A172 (cell line): ENCODE measurements at places on chromosomes 3 and 15. TPM values are rescaled to one million over a fixed set of nuclear protein-coding genes. Genes with fewer than 3 reads are reported as not detected.
A peak's percentile ranks its signal among the peaks of the same experiment; 100 is the strongest.

DNA sequence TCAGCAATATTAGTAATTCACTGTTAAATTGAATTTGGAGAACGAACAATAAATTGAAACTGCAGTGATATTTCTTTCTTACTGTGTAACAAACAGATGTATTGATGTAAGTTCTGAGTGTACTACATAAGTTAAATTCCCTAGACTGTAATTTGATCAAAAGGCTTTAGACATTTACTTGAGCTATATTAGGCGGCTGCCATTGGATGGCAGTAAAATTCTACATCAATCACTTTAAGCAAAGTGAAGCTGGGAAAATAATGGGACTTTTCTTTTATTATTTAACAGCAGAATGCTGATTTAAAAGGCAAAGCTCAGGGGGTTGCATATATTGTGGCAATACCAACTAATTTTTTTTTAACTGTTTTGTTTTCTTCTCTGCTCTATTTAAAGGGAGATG, 212.6 kb upstream of the PLSCR5 start:
- DNase-seq = peak; percentile 47

The TYRO3 gene
- total RNA-seq = 10.7 and 22.2 TPM in 2 replicates

The DUOXA2 gene
- not detected in 2 replicates for total RNA-seq

GRCh38 chr15:88487178-88487795, 19.8 kb downstream of the MRPS11 start:
- no peak for DNase-seq

DNA sequence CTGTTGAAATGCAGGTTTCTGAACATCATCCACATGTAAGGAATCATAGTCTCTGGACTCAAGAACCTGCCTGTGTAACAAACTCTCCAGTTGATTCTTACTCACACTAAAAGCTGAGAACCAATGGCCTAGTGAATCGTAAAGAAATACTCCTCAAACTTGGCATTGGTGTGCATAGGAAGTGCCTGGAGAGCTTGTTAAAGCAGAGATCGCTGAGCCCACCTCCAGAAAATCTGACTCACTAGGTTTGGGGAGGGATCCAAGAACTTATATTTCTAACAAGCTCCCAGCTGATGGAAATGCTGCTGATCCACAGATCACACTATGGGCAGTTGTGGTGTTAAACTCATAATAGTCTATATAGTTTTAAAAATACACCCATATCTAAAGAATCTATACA, 55.8 kb upstream of the LMCD1 start:
- DNase-seq = peak; percentile 87

The ACTL6A gene
- 293 and 321 TPM in 2 replicates for total RNA-seq

GRCh38 chr3:127069814-127070440, 87.0 kb downstream of the PLXNA1 start:
- DNase-seq = no peak

GRCh38 chr3:38264353-38264771, 1.2 kb upstream of the SLC22A13 start:
- DNase-seq = no peak

DNA sequence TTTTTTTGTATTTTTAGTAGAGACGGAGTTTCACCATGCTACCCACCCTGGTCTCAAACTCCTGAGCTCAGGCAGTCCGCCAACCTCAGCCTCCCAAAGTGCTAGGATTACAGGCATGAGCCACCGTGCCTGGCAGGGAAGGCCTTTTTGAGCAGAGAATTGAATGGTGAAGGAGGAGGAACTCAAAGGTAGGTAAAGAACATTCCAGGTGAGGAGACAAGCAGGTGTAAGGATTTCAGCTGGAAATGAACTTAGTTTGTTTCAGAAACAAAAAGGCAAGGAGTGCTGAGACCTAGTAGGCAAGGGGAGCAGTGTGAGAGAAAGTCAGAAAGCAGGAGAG, 2.5 kb downstream of the TICRR start:
- no peak for DNase-seq

The P2RY12 gene
- total RNA-seq = not detected in 2 replicates

The MEX3B gene
- total RNA-seq = 4.0 and 4.7 TPM in 2 replicates

- DNase-seq = no peak
Observed at GRCh38 chr15:50873935-50874361, 34.5 kb upstream of the AP4E1 start.

GRCh38 chr3:52986049-52986448, 59.8 kb downstream of the SFMBT1 start:
- DNase-seq = no peak

The CPNE9 gene
- not detected in 2 replicates for total RNA-seq

DNA sequence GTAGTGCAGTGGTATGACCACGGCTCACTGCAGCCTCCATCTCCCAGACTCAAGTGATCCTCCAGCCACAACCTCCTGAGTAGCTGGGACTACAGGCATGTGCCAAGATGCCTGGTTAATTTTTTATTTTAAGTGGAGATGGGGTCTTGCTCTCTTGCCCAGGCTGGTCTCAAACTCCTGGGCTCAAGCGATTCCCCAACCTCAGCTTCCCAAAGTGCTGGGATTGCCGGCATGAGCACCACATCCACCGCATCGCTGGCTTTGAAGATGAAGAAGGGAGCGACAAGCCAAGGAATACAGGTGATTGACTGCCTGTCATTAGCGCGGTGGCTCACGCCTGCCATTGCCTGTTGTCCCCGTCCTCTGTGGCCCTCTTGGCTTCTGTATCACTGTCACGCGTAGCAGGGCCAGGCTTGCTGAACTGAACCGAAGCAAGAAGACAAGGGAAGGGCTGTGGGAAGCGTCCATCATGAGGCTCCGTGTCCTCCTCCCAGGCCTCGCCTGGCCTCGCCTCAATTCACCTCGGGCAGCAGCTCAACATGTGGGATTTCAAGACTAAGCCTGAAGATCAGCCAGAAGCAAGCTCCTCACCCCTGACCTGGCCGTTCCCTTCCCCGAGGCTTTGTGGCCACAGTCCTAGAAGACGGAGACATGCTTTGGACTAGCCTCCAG, 46.4 kb upstream of the TFRC start:
- DNase-seq = no peak

DNA sequence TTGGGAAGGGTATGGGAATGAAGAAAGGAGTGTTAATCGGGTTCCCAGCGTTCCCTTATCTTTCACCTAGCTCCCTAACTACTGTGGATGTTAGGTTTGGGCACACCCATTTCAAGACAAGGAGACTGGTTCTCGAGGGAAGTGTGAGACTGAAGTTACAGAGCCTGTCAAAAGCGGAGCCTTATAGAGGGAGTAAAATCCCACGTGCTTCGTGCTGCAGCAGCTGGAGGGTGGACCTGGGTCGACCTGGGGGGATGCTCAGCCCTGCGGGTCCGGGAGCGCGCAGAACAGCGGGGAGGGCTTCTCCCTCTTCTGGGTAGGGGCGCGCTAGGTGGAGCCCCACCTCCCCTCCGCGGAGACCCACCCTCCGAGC, 314 bp upstream of the TMED3 start:
- DNase-seq = peak; percentile 11

GRCh38 chr3:50263478-50264382, 5.2 kb upstream of the SEMA3B start:
- no peak for DNase-seq

- DNase-seq = no peak
Observed at GRCh38 chr3:138474163-138474562, 39.7 kb downstream of the ESYT3 start.

The HAUS2 gene
- 45.6 and 54.5 TPM in 2 replicates for total RNA-seq

The LARP6 gene
- total RNA-seq = 45.4 and 63.4 TPM in 2 replicates

GRCh38 chr3:12194669-12195161, 36.0 kb upstream of the TIMP4 start:
- peak; percentile 29 for DNase-seq

DNA sequence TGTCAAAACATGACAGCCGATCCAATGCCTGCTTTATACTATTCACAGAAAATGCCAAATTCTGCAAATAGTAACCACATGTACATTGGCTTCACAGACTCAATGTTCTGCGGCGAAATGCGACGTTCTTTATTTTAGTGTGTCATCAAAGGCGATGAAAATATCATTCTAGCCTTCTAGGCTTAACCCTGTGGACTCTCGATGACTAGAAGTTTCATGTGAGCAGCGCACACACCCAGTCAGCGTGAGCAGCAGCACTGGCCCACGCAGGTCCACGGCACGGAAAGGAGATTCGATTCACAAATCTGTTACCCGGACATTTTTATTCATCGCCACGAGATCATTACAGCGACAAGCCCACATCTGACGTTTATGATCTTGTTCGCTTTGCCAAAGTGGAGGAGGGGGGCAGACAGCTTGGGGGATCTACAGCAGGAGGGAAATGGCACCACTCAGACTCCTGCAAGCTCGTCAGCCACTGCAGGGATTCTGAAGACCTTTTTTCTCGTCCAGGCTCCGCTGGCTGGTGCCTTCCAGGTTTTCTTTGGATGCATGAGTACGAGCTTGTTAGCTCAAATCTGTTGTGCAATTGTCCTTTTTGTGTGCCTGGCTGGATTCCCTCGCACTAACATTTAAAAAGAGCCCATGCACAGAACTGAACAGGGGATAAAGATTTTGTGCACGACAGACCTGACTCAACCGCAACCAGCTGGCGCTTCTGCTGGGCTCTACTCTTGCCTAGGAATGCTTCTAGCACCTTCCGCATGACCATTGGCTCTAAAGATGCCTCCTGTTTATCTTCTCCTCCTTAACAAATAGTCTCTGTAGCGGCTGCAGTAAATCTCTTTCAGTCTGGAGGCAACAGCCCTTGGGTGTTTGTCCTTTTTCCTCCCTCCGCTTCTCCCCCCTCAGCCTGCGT, 938.4 kb downstream of the MCTP2 start:
- DNase-seq = no peak

The TAGLN3 gene
- total RNA-seq = not detected in 2 replicates

DNA sequence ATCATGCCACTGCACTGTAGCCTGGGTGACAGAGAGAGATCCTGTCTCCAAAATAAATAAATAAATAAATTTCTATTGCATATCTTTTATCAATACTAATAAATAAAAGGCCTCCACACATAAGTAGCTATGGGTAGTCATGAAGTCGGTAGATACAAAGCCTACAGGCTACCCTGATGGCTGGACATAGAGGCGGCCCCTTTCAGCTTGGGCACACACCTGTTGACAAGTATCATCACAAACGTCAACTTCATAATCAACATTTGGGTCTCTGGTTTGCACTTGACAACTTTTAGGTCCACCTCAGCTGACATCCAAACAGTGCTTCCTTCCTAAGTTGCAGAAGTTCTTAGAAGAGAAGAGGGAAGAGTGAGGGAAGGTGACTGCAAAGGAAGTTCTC, 53.4 kb downstream of the ITGA11 start:
- no peak for DNase-seq

The HTR3E gene
- not detected in 2 replicates for total RNA-seq

The AADAC gene
- total RNA-seq = 2.3 and 2.8 TPM in 2 replicates

- DNase-seq = no peak
Observed at GRCh38 chr3:44983484-44983941, 7.5 kb downstream of the EXOSC7 start.

DNA sequence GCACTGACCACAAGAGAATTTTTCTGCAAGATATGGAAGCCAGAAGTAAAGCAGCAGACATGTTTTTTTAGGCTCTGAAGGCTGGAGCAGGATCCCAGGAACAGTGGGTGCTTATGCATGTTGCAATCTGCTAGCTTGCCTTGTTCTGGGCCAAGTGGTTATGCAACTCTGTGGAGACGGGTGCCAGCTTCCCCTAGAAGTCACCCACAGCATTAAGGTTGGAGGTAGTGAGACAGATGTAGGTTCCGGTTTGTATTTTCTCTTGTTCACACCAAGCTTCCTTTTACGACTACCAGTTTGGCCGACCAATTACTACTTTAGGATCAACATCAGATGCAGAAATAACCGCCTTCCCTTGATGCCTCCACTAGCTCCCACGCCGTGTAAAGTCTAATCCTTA, 11.1 kb downstream of the DPH3 start:
- DNase-seq = no peak

DNA sequence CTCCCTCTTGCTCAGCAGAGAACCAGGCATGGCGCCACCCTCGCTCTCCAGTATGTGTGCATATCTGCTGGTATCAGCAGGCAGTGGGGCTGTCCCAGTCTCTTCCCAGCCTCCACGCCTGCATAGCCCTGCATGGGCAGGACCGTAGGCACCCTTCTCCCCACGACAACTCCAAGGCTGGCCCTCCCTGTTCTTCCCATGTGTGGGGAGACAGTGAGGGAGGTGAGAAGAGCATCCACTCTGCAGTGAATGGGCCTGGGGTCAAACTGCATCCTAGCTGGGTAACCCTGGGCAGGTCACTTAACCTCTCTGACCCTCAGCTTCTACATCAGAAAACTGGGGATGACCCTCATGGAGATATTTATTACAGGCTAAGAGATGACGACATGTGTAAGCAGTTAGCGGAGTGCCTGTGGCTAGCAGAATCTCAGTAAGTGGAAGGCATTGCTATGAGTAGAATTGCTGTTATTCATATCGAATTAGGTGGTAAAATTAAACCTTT, 13.3 kb upstream of the SSUH2 start:
- DNase-seq = peak; percentile 72

The OIP5 gene
- 38.0 and 41.6 TPM in 2 replicates for total RNA-seq

- no peak for DNase-seq
Observed at GRCh38 chr3:122893754-122894668, 99.1 kb downstream of the SLC49A4 start.

GRCh38 chr3:146969356-146969755, 364.2 kb upstream of the PLSCR5 start:
- DNase-seq = no peak

The RNF13 gene
- 38.0 and 49.5 TPM in 2 replicates for total RNA-seq

The TF gene
- under 0.01 and 1.7 TPM in 2 replicates for total RNA-seq

The BOC gene
- 3.1 and 4.5 TPM in 2 replicates for total RNA-seq
